ENCODE measurements at places on chromosomes 7 and 10. TPM values are rescaled to one million over a fixed set of nuclear protein-coding genes. Genes with fewer than 3 reads are reported as not detected.

The NUTM2A gene
- 2.9 TPM for total RNA-seq

The GPR141 gene
- total RNA-seq: not detected

The CYP3A7 gene
- not detected for total RNA-seq

The GTPBP4 gene
- 28.1 TPM for total RNA-seq

The AMZ1 gene
- 0.04 TPM for total RNA-seq

The C10orf62 gene
- total RNA-seq: 1.3 TPM

The MUC12 gene
- total RNA-seq: not detected

The KAZALD1 gene
- total RNA-seq: 13.1 TPM

The PLXDC2 gene
- total RNA-seq: 26.8 TPM

The NEURL1 gene
- 0.57 TPM for total RNA-seq

The GCK gene
- total RNA-seq: 0.83 TPM

The FAM25A gene
- total RNA-seq: not detected

The HOXA7 gene
- not detected for total RNA-seq

The ADGRA1 gene
- not detected for total RNA-seq

The PCLO gene
- 2.9 TPM for total RNA-seq

The SAP25 gene
- total RNA-seq: not detected

The PIK3AP1 gene
- 4.4 TPM for total RNA-seq

The SLC18A2 gene
- total RNA-seq: 0.20 TPM

The C10orf53 gene
- not detected for total RNA-seq

The SPDYE2 gene
- not detected for total RNA-seq

The UTF1 gene
- not detected for total RNA-seq

The TMEM184A gene
- 0.18 TPM for total RNA-seq

The WEE2 gene
- total RNA-seq: not detected

The ADCY1 gene
- total RNA-seq: 4.3 TPM

The MYL10 gene
- not detected for total RNA-seq

The ADRA2A gene
- 0.77 TPM for total RNA-seq

The FGL2 gene
- 11.1 TPM for total RNA-seq

The UPK3B gene
- not detected for total RNA-seq

The CPXM2 gene
- total RNA-seq: 6.8 TPM

The TMEM229A gene
- not detected for total RNA-seq

The ITGA8 gene
- total RNA-seq: 3.1 TPM

The VIPR2 gene
- total RNA-seq: 30.6 TPM

The HPSE2 gene
- 0.13 TPM for total RNA-seq

The LAMB4 gene
- total RNA-seq: 0.69 TPM

The KNDC1 gene
- total RNA-seq: 0.88 TPM

Measured in heart right ventricle (tissue), 16 donors.